ENCODE measurements at places on chromosomes 16 and 17.

DNA sequence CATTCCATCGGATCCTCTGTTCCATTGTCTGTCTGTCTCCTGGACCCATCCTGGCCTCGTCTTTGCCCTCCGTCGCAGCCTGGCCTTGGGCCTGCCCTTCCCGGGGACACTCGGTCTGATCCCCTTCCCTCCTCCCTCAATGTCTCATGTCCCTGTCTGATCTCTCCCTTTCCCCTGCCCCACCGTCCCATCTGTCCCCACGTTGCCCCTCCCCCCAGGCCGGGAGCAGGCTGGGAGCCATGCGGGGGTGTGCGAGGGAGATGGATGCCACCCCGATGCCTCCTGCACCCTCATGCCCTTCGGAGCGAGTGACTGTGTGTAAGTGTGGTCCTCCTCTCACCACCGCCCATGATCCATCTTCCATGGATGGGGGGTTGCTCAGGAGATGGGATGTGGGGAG lies 5.3 kb upstream of the ATP2A1 start:
- no peak for DNase-seq

DNA sequence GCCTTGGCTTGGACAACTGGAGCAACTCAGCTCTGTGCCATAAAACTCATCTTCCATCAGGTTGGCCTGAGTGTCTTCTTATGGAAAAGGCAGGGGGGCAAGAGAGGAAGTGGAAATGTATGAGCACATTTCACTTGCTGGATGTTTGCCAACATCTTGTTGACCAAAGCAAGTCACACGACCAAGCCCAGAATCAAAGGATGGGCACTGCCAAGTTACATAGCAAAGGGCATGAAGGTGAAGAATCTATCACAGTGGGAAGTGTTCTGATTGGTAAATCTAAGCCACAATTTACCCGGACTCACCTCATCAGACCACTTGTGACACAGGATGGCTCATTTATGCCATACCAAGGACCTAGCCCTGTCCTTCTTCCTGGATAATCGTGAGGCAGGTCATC lies 310.5 kb upstream of the IRX5 start:
- no peak for DNase-seq

DNA sequence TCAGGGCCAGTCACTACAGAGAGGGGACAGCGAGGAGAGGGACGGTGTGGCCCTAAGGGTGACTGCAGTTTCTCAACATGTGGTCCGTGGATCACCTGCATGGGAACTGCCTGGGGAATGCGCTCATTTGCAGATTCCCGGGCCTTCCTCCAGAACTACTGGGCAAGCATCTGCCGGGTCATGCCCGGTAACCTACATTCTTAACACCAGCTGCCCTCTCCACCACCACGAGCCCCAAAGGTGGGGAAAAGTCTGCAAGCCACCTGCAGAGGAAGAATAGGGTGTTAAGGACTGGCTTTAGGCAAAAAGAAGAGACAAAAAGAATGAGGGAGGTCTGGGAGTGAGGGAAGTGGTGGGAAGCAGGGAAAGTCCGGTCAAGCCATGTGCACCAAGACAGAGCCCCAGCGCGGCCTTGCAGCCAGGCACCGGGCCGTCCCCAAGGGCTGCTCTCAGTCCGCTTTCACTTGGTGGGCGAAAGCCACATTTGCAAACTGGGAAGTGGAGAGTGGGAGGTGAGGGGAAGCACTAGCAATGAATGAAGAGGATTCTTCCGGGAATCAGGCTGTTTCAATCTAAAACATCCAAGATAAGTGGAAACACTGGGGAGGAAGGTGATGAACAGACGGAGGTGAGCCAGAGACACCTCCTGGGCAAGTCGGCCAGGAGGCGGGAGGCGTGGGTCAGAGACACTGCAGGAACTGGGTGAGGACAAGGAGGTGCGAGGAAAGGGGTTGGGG lies 70.3 kb downstream of the N4BP1 start:
- DNase-seq, result no peak

DNA sequence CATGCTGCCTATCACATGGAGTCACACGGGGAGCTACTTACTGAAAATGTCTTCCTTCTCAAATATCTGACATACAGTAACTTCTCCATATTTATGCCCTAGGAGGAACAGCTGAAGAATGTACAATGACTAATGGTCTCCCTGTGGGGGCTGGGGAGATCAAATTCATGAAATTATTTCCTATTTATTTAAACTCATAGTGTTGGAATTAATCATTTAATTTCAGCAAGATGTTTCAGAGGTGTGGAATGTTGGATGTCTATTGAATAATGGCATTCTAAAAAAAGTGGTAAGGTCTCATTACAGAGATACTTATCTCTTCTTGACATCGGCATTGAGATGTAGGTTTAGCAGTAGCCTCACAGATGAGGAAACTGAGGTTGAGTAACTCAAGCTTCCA lies 214.3 kb upstream of the CDH11 start:
- DNase-seq, result no peak

- DNase-seq, result no peak
Measured at GRCh38 chr17:80679816-80680215, 135.2 kb downstream of the RPTOR start.

DNA sequence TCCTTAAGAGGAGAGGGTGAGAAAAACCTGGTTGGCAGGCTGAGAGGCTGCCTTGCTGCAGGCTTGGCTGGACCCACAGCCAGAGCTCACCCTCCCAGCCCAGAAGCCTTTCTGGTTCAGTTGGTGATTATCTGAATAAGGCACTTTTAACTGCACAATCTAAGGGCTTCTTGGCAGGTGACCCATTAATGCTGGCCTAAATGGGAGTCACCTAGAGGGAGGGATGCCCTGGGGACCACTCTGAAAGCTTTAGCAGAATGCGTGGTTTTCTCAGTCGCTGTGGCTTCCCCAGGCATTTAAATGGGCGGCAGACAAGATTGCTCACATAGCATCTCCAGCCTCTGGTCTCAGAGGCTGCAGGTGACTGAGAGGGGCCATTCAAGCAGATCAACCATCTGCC lies 33.2 kb upstream of the SHISA9 start:
- DNase-seq, result no peak

GRCh38 chr16:83717308-83717707 lies 90.5 kb upstream of the HSBP1 start:
- DNase-seq, result no peak

DNA sequence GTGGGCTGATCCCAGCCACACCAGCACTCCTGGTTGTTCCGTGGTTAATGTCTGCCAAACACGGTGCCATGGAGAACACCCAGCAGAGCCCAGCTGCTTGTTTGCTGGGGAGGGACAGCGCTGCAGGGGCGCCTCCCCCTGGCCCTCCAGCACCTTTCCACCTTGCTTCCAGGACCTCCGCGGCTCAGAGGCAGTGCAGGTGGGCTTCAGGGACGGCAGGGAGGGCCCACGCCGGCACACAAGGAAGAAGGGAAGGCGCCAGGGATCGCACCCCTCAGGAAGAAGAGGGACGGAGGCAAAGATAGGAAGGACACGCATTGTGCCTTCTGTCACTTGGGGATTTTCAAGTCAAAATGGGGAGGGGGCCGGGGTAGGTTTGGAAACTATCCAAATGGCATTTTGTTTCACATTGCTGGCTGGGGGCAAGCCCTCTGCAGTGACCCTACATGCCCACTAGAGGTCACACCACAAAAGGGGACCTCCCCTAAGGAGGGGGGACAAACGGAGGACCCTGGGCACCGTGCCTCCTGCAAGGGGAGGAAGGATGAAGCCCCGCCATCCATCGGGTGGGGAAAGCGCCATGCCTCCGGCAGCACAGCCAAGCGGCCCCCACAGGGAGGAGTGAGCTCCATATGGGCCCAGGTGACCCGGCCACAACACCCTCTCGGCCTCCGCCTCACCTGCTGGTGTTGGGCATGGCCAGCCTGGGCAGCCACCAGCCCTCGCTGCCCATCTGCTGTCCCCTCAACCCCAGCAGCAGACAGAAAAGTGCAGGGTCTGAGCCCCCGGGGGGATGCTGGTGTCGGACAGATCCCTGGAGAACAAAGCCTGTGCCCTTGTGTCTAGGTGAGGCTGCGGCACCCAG lies 7.5 kb upstream of the C16orf95 start:
- DNase-seq, result peak; percentile 29

GRCh38 chr16:15682105-15682570 lies 32.1 kb downstream of the NDE1 start:
- peak; percentile 32 for DNase-seq

GRCh38 chr16:52912565-52913173 lies 140.0 kb downstream of the CHD9NB start:
- DNase-seq, result peak; percentile 9

GRCh38 chr17:19787733-19788357 lies 39.7 kb upstream of the ALDH3A1 start:
- DNase-seq, result no peak

GRCh38 chr16:1775006-1775845 lies 2.3 kb upstream of the MRPS34 start:
- DNase-seq, result no peak

DNA sequence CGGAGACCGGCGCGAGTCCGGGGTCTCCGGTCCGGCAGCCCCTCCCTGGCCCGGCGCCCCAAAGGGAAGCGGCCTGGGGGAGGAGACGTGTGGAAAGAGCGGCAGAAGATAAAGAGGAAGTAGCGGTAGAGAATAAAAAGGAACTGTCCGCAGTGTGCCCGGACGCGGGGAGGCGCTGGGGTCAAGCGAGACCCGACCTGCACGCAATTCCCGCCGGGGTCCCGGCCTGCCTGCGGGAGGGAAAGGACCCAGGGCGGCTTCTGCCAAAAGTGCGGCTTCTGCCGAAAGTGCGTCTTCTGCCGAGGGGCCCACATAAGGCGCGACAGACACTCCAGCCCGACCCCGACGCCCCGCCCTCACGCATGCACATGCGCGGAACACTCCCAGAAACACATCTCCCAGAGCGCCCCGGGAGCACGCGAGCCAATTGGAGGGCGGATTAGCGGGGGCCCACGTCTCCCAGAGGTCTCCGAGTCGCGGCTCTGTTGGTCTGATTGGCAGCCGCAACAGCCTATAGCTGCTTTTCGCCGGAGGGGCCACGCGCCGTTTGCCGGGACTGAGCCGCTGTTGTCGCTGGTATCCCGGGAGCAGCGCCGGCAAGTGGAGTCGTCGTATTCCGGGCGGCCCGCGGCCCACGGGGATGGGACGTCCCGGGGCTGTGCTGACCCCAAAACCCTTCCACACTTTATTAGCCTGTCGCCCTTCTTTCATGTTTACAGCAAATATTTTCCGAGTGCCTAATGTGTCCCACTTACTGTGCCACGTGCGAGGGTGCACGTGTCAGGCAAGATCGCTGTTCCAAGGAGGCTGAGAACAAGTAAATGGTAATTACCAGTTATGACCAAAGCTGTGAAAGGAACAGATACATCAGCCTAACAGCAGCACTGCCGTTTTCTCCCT lies 8.0 kb upstream of the MEFV start:
- peak; percentile 99 for DNase-seq

- DNase-seq, result no peak
Measured at GRCh38 chr16:24524855-24525677, 14.3 kb upstream of the RBBP6 start.

DNA sequence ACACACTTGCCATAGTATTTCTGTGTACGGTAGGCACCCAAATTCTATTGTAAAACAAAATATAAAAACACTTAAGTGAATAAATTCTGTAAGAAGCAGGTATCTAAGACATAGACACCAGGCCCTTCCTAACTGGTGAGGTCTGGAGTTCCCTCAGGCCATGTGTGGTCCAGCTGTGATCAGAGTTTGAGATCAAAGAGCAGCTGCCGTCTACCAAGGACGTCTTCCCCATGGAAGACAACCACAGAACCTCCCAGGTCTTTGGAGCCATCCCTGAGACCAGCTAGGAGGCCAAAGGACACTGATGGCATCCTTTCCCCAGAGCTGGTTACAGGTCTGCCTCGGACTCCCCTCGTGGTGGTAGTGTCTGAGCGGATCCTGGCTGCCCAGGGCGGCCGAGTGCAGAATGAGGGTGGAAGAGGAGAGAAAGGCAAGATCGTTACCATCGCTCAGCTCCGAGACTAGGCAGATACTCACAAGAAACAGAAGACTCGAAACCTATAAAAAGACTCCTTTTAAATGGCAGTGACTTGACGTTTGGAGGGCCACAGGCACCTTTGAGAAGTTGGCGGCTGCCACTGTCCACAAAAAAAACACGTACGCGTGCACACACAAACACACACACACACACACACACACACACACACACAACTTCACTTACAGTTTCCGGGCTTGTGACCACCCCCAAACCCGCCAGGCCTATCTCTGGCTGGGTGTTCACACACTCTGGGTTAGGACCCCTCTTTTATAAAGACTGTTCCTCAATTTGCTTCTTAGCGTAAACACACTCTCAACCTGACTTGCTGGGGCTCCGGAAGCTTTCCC lies 7.5 kb downstream of the TIMP2 start:
- no peak for DNase-seq

DNA sequence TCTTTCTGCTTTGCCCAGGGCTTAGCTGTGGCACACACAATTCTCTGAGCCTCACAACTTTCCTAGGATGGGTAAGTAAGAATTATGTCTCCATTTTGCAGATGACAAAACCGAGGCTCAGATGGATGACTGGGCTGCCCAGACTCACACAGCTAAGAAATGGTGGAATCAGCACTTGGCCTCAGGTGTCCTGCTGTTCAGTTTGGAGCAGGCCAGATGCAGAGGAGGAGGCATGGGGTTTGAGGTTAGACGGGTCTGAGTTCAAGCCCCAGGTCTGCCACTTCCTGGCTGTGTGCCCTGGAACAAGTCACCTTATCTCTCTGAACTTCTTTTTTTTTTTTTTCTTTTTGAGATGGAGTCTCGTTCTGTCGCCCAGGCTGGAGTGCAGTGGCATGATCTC lies 1.7 kb upstream of the MEOX1 start:
- DNase-seq, result no peak

GRCh38 chr17:78972507-78973105 lies 7.1 kb downstream of the LGALS3BP start:
- DNase-seq, result no peak

DNA sequence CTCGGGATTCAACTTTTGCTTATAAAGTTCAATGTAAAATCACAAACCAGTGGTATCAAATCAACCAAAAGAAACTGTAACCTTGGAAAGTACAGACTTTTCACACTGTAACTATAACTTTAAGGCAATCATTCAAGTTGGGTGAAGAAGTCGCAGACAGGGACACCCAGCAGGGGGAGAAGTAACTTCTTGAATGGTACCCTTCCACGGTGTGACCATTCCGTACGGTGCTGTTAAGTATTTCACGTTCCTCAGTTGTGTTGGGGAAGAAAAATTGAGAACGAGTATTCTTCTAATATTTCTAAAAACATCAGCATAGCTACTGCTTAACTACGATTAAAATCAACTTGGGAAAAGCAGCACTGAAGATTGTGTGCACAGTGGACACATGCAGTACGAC lies 55.8 kb downstream of the MYH10 start:
- DNase-seq, result no peak

GRCh38 chr16:27671410-27671809 lies 121.5 kb downstream of the KATNIP start:
- no peak for DNase-seq

GRCh38 chr16:57957673-57958392 lies 13.1 kb downstream of the CNGB1 start:
- DNase-seq, result no peak

DNA sequence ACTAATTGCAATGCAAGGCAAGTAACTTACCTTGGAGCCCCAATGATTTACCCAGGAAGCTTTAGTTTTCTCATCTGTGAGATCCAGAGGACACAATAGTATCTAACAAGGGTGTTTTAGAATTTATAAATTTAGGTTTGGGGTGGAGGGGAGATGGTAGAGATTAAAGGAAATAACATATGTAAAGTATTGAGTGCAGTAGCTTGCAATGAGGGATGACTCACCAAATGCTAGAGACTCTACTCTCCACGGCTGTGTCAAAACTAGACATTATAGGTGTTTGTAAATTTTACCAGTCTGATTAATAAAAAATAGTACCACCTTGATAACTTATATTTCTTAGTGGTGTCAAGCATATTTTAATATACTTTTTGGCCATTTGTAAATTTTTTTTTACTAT lies 3.7 kb upstream of the ABCA9 start:
- DNase-seq, result no peak

GRCh38 chr17:55274355-55275255 lies 9.8 kb downstream of the HLF start:
- no peak for DNase-seq

Data from stimulated activated CD4-positive, alpha-beta T cell treated with anti-CD3 and anti-CD28 coated beads, Interleukin-4, amount 100 ng/mL, for 48 hours (primary cell).